Fibroblast of skin of abdomen (primary cell): ENCODE measurements at places on chromosomes 1 and 21.

- no peak for DNase-seq
These were observed 11.1 kb upstream of the TRIM63 start for GRCh38 chr1:26078286-26079177.

GRCh38 chr1:240827786-240828185 is 215.8 kb upstream of the GREM2 start:
- DNase-seq = no peak

DNA sequence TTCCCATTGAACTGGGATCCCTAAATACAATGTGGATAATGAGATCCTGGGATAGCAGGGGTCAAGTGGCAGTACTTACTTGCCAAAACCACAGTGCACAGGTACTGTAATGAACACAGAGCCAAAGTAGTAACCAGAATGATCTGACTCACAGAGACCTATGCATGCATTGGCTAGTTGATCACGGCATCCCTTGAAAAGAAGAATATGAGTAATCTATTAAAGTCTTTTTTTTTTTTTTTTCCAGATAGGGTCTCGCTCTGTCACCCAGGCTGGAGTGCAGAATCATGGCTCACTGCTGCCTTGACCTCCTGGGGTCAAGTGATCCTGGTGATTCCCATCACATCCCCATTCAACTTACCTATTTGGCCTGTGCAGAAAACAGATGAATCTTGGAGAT is 29.4 kb upstream of the EIF4G3 start:
- DNase-seq = no peak

- peak; percentile 65 for DNase-seq
These were observed 16.9 kb downstream of the TCEANC2 start for GRCh38 chr1:54070171-54070837.

- DNase-seq = peak; percentile 90
These were observed 441 bp downstream of the FUBP1 start for GRCh38 chr1:77978293-77978968.

GRCh38 chr1:33167650-33168447 is 14.0 kb downstream of the TRIM62 start:
- no peak for DNase-seq

DNA sequence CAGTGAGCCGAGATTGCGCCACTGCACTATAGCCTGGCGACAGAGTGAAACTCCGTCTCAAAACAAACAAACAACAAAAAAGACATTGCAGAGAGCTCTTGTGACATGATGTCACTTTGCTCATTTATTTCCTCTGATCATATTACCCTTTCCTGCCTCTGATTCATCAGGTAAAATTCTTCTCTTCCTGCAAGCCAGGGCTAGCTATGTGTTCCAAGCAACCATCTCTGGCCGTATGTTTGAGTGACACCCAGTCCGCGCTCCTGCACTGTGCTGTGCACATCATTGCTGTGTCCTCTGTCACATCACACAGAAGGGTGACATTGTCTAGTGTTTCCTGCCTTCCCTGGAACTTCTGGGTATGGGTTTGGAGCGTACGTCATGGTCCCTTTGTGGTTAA is 251.3 kb downstream of the PCP4 start:
- DNase-seq = no peak

DNA sequence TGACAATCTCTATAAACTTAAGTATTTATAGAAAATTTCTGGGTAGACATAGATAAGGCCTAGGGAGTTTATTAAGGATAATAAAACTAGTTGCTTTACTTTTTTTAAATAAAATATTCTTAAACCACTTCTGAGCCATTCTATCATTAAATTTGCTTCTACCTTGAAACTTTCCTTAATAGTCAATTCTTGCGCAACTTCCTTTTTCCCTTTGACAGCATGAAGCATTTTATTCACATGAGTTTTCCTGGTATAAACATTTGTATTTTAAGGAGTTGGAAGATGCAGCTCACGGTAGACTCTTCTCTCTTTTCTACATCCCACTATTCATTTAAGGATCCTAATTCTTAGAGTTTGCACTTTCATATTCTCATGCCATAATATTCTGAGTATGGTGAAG is 75.8 kb upstream of the DPH5 start:
- DNase-seq = peak; percentile 11

GRCh38 chr1:24644100-24644384 is 940 bp downstream of the SRRM1 start:
- DNase-seq = no peak

DNA sequence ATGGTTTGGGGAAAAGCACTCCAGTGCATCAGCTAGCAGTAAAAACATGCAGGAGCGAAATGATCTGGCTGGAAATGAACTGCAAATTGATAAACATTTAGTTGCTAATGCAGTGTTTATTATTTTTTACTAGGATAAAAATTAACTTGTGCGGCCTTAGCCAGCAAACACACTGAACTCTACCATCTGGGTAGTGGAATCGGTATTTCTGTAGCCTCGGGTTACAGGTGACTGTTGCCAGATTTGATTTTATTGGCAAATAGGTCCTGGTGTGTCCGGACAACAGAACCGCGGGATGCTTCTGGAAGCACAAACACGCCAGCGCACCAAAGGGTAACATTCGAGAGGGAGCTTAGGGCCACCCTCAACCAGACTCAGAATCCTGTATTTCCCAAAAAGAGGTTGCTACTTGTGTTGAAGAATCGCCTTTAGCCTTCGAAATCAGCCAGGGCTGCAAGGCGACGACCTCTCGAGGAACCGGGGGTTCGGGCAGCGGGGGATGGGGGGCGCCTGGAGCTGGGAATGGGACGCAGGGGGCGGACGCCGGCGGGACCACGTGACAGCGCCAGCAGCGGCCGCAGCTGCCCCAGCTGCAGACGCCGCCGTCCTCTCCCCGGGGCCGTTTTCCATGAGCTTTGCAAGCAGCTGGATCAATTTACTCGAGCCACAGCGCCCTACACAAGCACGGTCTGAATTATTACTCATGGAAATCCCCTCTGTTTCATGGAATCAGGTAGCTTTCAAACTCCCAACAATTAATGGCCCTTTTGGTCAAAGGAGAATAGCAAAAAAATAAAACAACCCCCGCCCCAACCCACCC is 158.8 kb downstream of the TOMM20 start:
- peak; percentile 90 for DNase-seq

GRCh38 chr1:203508463-203509073 is 14.6 kb downstream of the OPTC start:
- no peak for DNase-seq

- peak; percentile 35 for DNase-seq
These were observed 512 bp downstream of the PIAS3 start for GRCh38 chr1:145858238-145858900.

- peak; percentile 84 for DNase-seq
These were observed 220.1 kb downstream of the SDCCAG8 start for GRCh38 chr1:243475966-243476365.

- DNase-seq = no peak
These were observed 29.2 kb downstream of the VASH2 start for GRCh38 chr1:212979340-212980122.
